ENCODE measurements at places on chromosomes 6 and 20.

- no peak for DNase-seq
These were observed 5.9 kb upstream of the CST7 start for GRCh38 chr20:24943196-24943595.

GRCh38 chr20:44885392-44886265 is at the start of gene YWHAB:
TSS of gene YWHAB (plus strand) at chr20:44885705. CDS start at chr20:44901534, 15,829 bp downstream.
- DNase-seq = peak; percentile 96

GRCh38 chr6:143223895-143224294 is 163.2 kb downstream of the AIG1 start:
- peak; percentile 6 for DNase-seq

- no peak for DNase-seq
These were observed 11.6 kb downstream of the SRSF3 start for GRCh38 chr6:36605560-36606391.

DNA sequence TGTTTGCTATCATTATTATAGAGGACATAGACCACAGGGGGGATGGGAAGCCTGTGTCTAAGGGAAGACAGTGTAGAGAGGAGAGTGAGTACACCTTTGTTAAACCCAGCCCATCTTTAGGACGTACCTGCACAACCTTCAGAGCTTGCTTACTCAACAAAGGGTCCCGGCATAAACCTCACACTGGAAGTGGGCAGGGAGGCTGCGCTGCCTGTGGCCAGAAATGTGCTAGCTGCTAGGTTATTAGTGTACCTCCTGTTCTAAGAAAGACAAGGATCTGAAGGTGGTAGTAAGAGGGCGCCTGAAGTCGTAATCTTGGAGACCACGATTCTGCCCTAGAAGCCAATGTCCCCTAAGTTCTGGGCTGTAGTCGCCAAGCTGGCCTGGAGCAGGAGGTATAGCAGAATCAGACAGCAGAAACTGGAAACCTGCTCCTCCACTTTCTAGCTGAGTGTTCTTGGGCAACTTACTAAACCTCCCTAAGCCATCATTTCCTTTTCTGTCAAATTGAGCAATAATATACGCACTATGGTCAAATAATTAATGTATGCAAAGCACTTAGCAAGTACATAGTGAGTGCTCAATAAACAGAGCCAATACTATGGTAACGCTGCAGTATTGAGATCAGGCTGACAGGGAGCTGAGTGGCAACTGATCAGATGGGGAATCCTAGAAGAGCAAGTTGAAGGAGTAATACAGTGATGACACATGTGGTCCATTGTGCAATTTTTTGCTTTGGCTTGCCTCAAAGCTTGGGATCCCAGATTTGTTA is 16.8 kb upstream of the AKIRIN2 start:
- no peak for DNase-seq

DNA sequence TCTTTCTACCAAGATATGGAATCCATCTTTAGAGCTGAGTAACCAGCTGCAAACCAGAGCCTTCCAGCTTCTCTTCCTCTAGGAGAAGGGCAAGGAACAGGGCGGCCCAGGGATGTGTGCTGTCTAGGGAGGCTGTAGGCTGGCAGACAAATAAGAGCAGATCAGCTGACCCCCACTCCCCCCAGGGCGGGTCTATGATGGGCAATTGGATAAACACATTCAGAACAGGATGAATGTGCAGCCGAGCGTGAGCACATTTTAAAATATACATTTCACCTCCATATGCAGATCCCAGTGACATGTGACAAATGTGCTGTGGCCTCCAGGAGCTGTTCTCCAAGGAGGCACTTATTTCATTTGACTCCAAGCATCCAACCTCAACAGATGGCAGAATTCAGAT is 580.1 kb downstream of the PTPRT start:
- DNase-seq = no peak

DNA sequence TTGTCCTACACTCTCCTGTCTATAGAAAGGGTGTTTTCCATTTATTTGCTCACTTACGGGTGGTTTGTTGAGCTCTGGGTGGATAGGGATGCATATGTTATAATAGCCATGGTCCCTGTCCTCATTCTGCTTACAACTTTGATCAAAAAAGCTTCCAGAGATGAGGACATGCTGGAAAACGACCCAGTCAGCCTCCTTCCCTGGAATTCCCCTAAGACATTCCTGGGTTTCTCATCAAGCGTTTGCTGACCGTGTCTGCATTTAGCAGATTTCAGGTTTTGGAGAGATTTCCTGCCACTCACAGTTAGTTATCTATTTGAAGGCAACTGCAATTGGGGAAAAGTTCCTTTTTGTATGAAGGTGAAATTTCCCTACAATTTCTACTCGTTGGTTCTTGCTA is 152.8 kb upstream of the AFDN start:
- DNase-seq = no peak

- DNase-seq = no peak
These were observed 412.8 kb upstream of the NRSN1 start for GRCh38 chr6:23713211-23713610.

DNA sequence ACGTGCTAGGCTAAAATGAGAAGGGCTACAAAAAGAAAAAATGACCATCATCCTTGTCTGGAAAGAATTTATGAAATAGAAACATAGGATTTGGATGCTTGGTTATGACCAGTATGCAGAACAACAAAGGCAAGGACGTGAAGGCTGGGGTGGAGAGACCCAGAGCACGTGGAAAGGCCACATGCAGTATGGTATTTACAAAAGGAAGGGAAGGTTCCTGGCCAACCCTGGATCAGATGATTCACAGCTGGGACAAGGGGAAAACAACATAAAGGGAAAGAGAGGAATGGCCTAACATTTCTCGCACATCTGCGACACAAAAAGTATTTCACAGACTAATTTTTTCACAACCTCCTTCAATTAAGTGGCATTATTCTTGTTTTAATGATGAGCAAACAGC is 8.2 kb downstream of the STX7 start:
- no peak for DNase-seq

DNA sequence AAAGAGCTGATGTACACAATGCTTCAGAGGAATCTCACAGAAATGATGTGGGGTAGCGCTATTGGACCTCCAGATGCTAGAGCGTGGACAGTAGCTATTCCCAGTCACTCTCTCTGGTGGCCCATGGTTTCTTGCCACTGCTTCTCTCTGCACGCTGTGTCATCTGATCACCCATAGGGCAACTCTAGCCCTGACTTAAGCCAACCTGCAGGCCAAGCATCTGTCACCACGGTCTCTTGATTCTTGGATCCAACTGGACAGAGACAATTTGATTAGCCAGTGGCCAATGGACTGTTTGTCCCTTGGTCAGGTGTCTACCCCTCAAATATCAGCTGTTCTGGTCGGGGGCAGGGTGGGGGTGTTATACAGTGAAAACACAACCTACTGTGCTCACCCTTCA is 42.4 kb upstream of the TRAF3IP2 start:
- DNase-seq = no peak

GRCh38 chr6:37473364-37474095 is 26.2 kb downstream of the CCDC167 start:
- DNase-seq = no peak

GRCh38 chr6:169981969-169982368 is 230.5 kb downstream of the ERMARD start:
- DNase-seq = no peak

DNA sequence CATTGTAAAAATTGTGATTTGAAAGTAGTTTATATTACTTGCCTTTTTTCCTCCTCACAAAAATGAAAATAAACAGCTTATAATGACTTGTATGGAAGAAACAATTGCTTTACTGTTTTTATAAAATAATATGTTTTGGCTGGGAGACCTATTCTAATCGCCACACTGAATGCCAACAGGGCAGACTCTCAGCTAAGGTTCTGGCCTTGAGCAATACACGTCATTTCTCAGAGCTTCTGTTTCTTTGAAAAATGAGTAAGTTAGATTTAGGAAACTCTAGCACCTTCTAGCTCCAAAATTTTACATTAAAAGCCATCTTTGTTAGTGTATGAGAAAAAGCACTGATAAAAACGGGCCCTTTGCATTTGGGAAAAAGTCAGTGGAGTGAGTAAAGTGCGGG is 166.6 kb downstream of the ARID1B start:
- no peak for DNase-seq

DNA sequence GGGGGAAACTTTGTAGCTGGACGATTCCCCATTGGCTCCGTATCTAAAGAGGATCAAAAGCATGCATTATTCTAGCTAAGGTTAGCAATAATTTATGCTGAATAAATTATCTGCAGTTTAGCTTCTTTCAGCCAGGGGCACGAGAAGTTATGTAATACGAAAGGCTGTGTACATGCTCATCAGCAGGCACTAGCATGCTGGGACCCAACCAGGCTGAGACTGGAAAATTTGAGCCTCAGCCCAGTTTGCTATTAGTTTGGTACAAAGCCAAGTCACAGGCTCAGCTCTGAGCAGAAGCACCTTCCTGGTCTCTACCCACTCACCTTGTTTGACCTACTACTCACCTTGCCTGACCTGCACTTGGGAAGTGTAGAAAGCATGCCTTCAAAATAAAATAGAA is 328.1 kb upstream of the ARID1B start:
- DNase-seq = no peak

DNA sequence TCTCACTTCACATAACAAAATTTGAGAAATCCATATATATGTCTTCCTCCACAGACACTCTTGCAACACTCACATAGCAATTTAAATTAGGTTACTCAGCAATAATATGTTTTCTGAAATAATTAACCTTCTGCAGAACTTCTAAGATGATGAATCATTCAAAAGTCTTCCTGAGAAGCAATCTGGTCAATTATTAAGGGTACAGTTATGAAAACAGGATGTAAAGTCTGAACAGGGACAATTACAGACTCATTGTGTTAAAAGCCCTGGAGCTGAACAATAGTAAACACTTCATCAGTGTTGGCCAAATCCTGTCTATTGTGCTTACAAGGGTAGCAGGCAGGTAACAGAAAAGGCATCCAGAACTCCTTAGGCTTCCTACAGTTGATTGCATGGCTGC is 75.4 kb downstream of the FILIP1 start:
- DNase-seq = no peak

DNA sequence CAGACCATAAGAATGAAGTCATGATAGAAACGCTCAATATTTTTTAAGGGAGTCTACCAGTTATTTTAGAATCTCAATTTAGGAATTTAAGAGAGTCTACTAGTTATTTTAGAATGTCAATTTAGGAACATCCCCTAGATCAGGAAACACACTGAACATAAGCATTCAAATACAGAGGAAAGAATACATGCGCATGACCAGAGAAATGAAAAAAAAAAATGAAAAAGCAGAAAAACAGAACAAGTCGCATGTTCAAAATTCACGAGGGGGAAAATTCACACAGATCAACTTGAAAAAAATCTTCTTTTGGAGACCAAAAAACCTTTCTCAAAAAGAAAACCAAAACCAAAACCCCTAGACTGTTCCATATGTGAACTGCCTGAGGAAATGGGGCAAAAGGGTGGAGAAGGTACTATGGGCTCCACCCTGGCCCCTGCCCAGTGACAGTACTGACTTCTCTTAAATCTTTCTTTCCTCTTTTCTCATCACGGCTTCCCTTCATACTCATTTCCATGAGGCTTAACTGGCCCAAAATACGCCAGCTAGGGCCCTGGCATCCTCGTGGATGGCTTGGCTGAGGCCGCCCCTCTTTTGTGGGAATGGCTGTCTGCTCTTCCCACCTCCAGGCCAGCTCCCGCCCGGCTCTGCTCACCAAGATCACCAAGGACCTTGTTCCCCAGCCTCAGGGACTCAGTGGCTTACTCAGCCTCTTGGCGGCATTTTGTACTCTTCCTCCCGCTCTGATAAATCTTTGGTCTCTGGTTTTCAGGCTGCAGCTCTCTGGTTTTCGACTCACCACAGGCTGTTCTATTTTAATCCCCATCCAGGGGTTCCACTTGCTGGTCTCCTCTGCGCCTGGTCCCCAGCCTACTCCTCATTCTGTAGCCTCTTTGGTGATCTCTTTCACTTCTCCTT is 11.2 kb downstream of the ZBTB2 start:
- no peak for DNase-seq

- DNase-seq = no peak
These were observed 33.3 kb upstream of the CITED2 start for GRCh38 chr6:139407718-139408222.

DNA sequence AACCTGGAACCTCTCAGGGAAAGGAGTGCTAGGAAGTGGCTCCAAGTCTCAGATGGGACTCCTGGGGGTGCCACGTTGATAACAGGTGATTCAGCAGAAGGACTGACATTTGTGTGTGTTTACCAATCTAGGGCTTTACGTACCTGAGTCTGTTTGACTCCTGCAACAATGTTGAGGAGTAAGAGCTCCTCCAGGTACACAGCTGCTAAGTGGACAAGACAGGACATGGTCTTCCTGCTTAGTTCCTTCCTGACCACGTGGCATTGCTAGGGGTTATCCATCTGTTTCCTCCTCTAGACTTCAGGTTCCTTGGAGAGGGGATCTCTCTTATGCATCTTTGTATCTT is 164.5 kb upstream of the SLC24A3 start:
- no peak for DNase-seq

GRCh38 chr20:38873050-38873581 is 53.1 kb upstream of the FAM83D start:
- DNase-seq = no peak

- no peak for DNase-seq
These were observed 155.8 kb downstream of the GRM4 start for GRCh38 chr6:33990061-33990541.

DNA sequence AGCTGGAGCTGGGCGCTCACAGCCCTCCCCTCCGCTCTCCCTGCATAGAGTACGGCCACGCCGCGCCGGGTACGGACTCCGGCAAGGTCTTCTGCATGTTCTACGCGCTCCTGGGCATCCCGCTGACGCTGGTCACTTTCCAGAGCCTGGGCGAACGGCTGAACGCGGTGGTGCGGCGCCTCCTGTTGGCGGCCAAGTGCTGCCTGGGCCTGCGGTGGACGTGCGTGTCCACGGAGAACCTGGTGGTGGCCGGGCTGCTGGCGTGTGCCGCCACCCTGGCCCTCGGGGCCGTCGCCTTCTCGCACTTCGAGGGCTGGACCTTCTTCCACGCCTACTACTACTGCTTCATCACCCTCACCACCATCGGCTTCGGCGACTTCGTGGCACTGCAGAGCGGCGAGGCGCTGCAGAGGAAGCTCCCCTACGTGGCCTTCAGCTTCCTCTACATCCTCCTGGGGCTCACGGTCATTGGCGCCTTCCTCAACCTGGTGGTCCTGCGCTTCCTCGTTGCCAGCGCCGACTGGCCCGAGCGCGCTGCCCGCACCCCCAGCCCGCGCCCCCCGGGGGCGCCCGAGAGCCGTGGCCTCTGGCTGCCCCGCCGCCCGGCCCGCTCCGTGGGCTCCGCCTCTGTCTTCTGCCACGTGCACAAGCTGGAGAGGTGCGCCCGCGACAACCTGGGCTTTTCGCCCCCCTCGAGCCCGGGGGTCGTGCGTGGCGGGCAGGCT is 4.6 kb downstream of the KCNK15 start:
- DNase-seq = no peak

- DNase-seq = no peak
These were observed 49.5 kb downstream of the TRERF1 start for GRCh38 chr6:42402184-42402583.

Measured in left renal pelvis (tissue), 4 donors.